ENCODE measurements at places on chromosomes 2 and 18.

GRCh38 chr2:24360963-24361330, 611 bp upstream of the ITSN2 start:
- no peak for DNase-seq

DNA sequence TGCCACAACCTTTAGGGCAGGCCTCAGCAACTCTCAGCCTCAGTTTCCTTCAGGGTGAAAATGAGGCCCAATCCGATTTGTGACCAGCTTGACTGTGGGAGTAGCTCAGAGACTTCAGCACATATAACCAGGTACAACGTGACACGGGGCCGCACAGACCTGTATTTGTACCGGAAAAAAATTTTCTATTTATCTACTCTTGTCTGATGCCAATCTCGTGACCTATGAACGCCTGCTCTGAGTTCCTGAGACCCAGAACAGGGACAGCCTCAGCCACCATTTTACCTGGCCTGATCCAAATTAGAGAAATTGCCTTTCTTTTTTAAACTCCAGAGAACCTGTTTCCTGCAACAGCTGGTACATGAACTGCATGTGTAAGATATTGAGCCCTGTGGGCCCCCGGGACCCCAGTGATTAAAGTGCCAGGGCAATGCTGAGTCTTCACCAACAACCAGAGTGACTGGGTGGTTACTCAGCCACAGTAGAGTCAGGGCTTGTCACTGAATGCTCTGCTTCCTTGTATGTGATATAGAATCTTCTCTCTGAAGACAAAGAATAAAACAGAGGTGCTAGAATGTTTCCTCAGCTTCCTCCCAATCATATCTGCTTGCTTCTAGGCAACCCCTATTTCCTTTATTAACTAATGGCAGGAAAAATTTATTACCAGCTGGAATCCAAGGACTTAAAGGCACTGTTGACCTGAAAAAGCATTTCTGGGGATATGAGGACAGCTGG, 47.8 kb upstream of the FZD7 start:
- no peak for DNase-seq

- no peak for DNase-seq
Measured at GRCh38 chr2:1266351-1266750, 146.9 kb upstream of the TPO start.

DNA sequence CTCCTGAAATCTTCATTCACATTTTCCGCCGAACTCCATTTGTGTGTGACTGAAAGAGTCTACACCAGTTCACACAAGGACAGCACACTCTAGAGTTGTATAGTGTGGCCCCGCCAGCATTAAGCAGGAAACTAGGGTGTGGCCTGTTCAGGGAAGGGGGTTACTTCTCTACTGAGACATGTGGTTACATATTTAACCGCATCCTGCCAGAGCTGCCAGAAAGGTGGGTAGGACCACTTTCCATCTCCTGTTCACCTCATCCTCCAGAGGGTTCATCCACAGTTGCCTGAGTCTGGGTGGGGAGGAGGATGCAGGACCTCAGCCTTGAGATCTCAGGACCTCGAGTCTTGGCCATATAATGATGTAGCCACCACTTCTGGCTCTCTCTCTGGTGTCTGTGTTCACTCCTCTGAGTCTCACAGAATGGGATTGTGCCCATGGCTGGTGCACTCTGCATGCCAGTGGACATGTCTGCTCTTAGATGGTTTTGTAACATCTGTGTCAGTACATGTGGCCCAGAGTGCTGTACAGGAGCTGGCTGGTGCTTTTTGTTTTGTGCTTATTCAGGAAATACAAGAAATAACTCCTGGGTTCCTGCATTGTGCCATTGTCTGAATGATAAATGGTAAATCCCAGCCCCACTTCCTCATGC, 7.7 kb upstream of the SP140L start:
- DNase-seq: peak; percentile 70

GRCh38 chr2:31322371-31322770, 88.4 kb downstream of the EHD3 start:
- DNase-seq: no peak

DNA sequence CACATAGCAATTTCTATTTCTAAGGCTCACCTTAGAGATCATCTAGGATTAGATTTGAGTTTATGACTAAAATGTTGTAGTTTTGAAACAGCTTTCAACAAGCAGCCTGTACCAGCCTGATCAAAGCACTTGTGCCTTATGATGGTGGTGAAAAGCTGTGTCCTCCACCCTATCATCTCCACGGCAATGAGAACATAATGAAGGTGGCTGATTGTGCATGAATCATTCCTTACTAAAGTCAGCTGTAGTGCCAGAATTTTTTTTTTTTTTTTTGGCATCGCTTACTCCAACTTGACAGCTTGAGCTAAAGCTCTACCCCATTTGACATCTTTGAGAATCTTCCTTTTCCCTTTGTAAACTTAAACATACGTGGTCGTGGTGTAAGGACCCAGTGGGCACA, 86.0 kb downstream of the DCC start:
- no peak for DNase-seq

GRCh38 chr2:32502941-32503340, 124.9 kb upstream of the TTC27 start:
- DNase-seq: no peak

DNA sequence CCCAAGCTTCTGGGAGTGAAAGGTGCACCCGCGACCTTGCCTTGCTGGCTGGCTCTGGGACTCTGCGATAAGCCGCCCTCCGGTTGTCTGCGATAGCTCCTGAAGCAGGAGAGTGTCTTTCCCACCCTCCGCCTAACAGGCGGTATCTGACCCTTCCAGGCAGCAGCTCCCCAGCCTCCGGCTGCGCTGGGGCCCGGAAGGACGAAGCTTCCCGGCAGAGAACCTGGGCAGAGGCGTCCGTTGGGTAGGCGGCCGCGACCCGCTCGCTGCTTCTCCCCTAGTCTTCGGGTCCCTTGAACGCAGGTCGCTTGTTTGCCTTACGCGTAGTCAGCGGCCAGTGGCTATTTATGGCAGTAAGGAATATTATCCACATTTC, 446 bp upstream of the RHBDD1 start:
- no peak for DNase-seq

DNA sequence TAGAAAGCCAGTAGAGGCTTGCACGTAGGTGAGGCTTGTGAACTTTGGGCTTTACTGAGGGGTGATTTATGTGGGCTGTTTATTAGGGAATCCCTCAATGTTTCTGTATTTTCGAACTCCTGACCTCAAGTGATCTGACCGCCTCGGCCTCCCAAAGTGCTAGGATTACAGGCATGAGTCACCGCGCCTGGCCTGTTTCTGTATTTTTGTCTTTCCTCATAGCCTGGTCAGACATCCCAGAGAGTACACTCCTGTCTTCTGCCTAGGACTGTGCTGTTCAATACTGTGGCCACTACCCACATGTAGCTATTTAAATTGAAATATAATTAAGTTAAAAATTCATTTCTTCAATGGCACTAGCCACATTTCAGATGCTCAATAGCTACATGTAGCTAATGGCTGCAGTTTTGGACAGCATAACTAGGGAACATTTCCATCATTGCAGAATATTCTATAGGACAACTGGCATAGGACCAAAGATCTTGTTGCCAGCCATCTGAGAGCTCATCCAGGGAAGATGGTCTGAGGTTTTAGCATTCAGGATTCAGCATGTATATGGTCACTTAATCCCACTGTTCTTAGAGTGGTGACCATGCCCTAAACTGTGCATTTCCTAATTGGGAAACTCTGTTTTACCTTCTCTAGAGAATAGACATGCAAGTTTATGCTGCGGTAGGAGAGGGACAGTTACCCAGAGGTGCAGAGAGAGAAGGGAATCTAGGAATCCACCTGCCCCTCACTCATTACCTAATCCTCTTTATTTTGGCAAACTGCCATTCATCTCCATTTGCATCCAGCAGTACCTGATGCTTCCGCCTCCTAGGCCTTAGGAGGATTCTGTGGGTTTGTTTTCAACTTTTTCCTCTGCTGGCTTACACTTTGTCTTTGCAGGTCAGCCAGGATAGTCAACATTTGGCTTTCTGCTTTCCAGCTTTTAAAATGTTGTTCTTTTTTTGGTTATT, 64.4 kb downstream of the LCLAT1 start:
- DNase-seq: no peak

- no peak for DNase-seq
Measured at GRCh38 chr2:155972916-155973315, 359.6 kb downstream of the NR4A2 start.

GRCh38 chr2:121833358-121833723, 77.9 kb downstream of the TSN start:
- no peak for DNase-seq

GRCh38 chr2:207315131-207315530, 149.4 kb upstream of the KLF7 start:
- no peak for DNase-seq

DNA sequence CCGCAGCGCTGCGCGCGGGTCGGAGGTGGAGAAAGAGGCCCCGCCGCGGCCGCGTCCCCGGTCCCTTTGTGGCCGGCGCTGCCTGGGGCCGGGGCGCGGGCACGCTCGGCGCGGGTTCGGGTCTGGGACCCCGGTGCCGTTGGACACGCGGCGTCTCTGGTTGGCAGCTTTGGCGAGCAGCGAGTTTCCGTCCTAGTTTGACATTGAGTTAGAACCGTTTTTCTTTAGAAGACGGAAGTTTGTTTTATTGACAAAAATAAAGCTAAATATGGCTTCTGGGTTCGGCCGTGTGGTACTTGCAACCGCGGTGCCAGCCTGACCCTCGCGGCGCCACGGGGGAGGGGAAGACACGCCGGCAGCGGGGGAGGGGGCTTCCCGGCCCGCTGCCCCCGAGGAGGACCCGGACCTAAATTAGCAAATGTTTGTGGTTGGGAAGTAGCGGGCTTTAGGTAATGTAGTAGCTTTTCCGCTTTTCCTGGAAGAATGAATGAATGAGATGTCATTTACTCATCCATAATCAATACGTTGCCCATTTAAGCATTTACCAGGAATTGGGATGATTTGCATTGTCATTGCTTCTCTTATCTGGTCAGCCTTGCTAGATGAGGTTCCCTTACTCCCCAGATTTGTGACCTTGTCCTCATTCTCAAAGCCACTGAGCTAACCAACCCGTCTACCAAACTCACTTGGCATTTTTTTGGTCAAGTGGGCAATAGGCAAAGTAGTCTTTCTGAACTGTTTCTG, 530 bp downstream of the GALNT1 start:
- DNase-seq: peak; percentile 28

DNA sequence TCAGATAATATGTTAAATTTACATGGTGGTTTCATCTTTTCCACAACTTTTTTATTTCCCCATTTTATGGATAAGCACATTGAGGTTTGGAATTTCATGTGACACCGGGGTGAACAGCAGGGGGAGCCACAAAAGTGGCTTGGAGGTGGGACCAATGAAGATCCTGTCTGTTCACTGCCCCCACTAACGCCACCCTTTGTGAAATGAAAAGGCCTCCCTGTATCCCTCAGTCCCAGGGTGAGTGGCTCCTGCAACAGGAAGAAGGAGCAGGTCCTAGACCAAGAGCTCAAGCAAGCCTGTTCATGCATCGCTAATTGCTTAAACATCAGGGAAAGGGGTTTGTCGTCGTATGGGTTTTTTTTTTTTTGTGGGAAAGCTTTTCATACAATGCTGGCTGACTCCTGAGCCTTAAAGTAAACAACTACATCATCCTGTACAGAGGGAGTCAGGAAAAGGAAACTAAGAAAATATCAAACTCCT, 267.8 kb upstream of the EPAS1 start:
- DNase-seq: no peak

DNA sequence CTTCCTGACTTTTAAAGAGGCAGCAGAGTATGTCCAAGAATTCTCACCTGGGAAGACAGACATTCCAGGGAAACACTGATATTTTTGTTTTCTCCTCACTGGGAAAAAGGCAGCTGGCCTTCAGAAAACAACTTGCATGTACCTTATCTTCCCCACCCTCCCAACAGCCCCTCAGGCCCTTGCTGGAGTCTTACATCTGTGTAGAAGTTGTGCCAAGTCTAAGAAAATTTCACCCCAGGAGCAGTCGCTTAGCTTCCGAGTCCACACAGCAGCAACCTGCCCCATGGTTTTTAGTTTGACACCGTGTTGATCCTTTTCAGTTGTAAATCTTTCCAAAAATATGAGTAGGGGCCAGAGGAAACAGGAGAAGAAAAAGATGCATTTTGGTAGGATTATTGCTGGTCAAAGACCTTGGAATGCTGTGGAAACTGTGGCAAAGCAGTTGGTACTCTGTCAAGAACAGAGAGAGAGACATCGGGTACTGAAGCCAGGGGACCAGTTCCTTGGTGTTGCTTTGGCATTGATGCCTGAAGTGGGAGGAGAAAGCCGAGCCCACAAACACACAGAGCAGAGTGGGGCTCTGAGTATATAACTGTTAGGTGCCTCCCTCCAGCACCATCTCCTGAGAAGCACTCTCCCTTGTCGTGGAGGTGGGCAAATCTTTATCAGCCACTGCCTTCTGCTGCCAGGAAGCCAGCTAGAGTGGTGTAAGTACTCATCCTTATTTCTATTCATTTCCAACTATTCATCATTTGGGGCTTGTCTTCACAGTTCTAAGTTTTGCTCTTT, at the start of gene SLC14A1:
Gene SLC14A1, plus strand, starts transcription at position 615 of the 789 bp plus-strand sequence. CDS start 6,140 bp downstream, outside the sequence.
- no peak for DNase-seq

GRCh38 chr2:218327451-218328210, 29.0 kb upstream of the CATIP start:
- DNase-seq: no peak

DNA sequence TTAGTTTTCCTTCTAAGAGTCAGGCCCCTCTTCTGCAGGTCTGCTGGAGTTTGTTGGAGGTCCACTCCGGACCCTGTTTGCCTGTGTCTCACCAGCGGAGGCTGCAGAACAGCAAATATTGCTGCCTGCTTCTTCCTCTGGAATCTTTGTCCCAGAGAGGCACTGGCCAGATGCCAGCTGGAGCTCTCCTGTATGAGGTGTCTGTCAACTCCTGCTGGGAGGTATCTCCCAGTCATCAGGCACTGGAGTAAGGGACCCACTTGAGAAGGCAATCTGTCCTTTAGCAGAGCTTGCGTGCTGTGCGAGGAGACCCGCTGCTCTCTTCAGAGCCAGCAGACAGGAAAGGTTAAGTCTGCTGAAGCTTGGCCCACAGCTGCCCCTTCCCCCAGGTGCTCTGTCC, 4.8 kb downstream of the REG1B start:
- DNase-seq: no peak

- no peak for DNase-seq
Measured at GRCh38 chr2:179900655-179901054, 39.2 kb upstream of the ZNF385B start.

GRCh38 chr2:54597153-54597848, 126.2 kb upstream of the EML6 start:
- no peak for DNase-seq

GRCh38 chr2:193935114-193935513, 1721.9 kb upstream of the SLC39A10 start:
- no peak for DNase-seq

GRCh38 chr18:35616664-35617423, 35.3 kb downstream of the GALNT1 start:
- peak; percentile 54 for DNase-seq

DNA sequence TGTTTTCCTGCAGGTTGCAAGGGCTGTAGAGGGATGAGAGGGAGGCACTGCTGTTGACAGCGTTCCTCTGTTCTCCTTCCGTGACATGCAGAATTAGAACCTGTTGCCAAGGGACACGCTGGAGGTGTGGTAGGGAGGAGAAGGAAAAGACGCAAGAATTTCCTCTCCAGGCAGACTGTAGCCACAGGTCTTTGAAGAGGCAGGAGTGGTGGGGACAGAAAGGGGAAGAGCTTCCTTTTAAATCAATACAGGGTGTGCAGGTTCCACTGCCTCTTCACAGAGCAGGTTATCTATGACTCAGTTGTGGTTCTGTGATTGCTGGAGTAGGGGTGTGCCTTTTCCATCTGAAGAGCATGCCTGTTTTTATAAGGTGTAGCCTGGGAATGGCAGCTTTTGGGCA, 133.0 kb downstream of the WDSUB1 start:
- no peak for DNase-seq

- DNase-seq: no peak
Measured at GRCh38 chr2:4135765-4136164, 432.4 kb downstream of the DCDC2C start.

GRCh38 chr2:24233321-24233720, 58.5 kb downstream of the FAM228A start:
- DNase-seq: no peak

All from activated CD4-positive, alpha-beta T cell treated with anti-CD3 and anti-CD28 coated beads, Interleukin-2, amount 50 U/mL, for 48 hours (primary cell).